Activated CD8-positive, alpha-beta memory T cell treated with anti-CD3 and anti-CD28 coated beads, Interleukin-2, amount 50 U/mL, for 4 hours (primary cell): ENCODE measurements at places on chromosomes 1 and 21.

DNA sequence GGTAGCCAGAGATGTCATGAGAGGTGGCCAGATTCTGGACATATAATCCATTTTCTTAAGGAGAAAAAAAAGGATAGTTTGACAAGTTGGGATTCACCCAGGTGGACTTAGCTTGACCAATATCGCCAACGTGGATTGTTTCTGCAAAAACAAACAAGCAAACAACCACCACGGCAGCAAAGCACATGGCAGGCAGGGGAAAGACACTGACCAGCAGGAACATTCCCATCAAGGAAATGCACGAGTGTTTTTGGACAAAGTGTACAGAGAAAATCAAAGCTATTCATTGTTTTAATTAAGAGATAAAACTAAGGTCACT, 9.1 kb upstream of the PLA2G2C start:
- no peak for DNase-seq

- DNase-seq, result no peak
These were observed 9.8 kb downstream of the PDZK1IP1 start for GRCh38 chr1:47179988-47180563.

GRCh38 chr1:42981871-42982270, 23.2 kb upstream of the SLC2A1 start:
- DNase-seq, result no peak

GRCh38 chr1:84689514-84690396, 506 bp downstream of the SSX2IP start:
- no peak for DNase-seq

DNA sequence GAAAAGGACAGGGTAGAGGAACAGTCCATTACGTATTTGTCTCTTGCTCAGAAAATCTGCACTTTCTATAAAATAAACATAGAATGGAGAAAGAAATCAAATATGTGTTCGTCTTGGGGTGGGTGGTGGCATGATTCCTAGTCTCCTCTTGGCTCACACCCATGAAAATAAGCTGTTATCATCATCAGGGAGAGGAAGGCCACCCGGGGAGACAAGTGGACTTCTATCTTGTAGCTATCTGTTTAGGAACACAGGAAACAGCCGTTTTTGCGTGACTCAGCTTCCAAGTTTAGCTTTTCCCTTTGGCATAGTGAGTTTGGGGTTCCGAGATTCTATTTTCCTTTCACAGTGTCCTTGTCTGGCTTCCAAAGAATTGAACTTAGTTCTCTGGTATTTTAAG, 622.3 kb downstream of the PTPRU start:
- no peak for DNase-seq

DNA sequence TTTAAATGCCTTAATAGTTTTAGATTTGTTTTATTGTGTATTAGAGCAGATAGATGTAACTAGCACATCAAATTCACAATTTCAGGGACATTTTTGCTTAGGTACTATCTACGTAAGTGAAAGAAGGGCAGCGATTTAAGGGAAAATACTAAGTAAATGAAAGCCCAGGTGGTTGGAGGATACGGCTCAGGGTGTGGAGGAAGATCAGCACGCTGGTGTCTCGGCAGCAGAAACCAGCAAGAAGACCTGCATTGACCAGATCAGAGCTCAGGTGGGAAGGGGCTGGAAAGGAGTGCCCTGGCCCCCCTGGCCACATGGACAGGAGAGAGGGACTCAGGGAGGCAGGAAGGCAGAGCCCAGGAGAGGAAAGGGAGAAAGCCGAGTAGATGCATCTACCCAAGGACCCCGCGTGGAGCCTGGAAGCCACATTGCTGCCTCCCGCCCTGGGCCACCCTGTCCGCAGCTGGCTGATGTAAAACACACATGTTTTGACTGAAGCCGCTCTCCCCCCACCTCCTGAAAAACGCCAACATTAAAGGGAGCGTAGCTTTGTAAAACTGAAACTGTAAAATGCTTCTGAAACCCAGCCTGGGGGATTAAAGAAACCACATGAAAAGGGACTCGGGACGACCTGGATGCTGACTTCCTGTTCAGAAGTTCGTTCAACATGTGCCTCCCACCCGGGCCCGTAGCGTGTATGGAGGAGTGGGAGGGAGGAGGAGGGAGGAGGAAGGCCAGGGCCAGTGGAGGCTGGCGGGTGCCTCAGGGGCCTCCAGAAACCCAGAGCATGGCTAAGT, 72.6 kb upstream of the TARDBP start:
- no peak for DNase-seq

DNA sequence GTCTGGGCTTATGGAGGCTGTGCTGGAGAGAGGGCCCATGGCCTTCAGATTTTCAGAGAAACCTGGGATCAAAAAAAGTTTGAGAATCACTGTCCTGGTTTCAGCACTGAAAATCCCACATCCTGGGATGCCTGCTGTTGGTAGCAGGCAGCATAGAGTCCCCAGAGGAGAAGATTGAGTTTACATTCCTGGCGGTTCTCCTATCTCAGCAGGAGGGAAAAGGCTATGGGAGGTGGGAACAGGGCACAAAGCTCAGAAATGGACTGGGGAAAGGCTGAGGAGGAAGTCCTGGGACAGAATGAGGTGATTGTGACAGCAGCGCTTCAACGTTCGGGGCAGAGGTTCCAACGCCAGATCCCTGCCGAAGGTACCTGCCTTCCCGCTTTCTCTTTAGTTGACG, 103.4 kb downstream of the ETS2 start:
- no peak for DNase-seq

DNA sequence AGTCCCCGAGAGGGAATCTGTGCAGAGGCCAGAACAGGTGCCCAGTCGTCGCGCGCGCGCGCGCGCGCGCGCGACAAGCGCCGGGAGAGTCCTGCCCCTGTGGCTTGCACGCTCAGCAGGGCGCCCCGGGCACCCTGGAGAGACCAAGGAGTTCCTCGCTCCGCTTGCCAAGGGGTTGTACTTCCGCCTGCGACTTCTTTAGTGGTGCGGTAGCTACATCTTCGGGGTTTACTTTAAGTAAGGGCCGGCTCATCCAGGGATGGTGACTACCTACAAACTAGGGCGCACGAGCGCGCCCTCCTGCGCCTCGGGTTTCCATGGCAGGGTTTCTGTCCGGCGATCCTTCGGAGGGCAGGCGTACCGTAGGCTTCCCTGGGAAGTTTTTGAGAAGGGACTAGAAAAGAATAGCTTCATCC, 1.4 kb downstream of the LHX4 start:
- no peak for DNase-seq

GRCh38 chr1:70288166-70288565, 66.4 kb downstream of the ANKRD13C start:
- DNase-seq, result no peak

DNA sequence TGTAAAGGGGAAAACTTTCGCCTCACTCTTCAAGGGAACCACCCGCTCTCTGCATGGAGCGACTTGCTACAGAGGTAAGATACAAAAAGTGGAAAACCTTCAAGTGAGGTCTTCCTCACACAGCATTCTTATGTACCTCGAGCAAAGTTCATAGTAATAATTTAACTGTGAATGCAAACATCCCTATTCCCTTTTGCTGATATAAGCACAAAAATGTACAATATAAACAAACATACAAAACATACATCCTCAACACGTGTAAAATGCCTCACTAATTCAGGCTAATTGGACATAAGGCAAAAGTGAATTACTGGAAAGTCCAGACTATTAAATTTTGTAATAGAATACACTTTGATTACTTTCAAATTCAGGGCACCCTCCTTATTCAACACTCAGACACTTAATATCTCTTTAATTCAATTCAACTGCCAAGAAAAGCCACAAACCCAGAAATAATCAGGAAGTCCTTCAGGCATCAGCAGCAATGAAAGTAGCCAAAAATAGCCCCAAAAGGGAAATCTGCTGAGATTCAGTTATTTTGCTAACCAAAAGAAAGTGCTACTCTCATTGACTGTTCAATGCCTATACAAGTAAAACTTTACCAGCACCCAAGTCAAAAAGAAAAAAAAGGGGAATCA, 15.2 kb upstream of the LMX1A start:
- no peak for DNase-seq

DNA sequence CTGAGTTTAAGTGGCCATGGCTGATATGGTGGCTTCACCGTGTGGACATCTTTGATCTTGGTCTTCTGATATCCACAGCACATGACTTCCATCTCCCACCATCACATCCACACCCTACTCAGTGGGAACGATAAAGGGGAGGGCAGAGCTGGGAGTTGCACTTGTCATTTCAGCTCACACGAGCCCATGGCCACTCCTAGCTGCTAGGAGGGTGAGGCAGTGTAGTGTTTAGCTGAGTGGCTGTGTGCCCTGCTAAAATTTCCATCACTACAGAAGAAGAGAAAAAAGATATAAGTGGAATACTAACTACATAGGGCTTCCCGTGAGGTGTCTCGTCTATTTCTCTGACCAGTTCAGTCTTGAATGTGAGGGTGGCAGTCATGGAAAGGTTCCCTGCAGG, 123.3 kb upstream of the EDN2 start:
- no peak for DNase-seq

DNA sequence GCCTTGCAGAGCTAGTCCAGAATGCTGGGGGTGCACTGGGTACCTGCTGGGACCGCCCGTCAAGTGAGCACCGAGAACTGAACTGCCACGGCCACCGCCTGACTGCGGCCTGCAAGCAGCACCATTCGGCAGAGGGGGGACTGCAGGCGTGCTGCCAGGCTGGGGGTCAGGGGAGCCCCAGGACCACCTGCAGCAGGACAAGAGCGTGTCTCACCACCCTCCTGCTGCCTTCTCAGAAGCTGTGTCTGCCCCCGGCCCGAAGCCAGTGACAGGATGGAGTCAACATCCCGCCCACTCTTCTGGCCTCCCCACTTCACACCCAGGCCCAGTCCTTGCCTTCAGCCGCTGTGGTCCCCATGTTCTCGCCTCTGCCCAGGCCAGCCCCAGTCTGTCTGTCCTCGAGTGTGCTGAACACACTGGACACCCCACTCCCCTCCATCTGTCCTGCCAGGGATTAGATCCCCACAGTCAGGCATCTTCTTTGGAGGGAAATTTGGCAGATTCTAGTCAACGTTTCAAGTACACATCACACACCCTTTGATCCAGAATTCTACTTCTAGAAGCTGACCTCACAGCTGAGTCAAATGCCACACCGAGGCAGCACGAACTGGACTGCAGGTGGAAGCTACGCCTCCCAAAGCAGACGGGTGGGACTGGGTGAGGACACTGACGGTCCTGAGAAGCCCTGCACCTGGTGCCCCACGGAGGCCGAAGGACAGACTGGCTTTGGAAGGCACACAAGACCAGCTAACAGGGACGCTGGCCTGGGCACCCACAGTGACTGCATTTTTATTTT, 26.0 kb downstream of the PTTG1IP start:
- no peak for DNase-seq
